ENCODE measurements at places on chromosomes 4 and X.

DNA sequence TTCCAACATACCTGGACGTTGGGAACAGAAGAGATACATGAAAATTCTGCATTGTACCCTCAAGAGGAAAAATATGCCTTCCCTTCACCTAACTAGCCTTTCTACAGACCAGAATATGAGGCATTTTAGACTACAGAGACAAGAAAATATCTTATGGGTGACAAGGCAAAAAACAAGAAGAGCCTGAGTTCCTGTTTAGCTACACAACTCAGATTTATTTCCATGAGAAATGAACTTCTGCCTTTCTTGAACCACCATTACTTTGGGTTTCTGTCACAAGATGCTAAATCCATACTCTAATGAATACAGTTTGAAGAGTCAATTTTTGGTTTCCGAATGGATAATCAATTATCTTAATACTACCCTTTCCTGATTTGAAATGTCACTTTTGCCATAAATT, 18.7 kb downstream of the RCHY1 start:
- peak; percentile 38 for DNase-seq

DNA sequence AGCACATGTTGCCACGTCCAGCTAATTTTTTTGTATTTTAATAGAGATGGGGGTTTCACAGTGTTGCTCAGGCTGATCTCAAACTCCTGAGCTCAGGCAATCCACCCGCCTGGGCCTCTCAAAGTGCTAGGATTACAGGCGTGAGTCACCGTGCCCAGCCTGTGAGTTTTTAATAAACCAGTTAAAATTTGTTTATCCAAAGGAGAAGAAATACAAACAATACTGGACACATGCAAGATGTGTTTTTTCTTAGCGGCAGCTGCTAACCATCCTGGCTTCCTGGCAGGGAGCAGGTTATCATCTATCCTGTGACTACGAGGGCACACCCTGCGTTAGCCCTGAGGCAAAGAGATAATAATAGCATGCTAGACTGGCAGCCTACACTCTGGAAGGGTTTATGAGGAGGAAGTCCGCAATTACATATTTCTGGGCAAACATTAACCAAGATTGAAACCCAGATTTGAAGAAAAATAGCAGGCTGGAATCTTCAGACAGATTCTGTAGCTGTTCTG, 191.4 kb downstream of the SPRY1 start:
- DNase-seq, result no peak

DNA sequence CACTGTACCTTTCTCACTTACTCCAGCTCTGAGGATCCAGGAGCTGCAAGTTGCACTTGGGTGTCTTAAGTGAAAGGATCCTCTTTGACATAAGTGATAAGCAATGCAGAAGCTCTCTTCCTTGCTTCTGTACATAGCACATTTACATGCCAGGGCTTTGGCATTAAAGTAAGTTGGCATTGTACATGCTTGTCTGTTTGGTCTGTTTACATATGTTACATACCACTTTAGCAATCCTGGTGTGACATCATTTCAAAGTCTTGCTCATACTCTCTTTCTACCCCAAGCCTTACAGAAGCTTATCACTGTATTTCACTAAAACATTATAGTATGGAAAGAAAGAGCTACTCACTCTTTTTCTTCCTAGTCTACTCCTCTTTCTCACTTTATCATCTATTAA, 2548.3 kb downstream of the ARAP2 start:
- peak; percentile 22 for DNase-seq

DNA sequence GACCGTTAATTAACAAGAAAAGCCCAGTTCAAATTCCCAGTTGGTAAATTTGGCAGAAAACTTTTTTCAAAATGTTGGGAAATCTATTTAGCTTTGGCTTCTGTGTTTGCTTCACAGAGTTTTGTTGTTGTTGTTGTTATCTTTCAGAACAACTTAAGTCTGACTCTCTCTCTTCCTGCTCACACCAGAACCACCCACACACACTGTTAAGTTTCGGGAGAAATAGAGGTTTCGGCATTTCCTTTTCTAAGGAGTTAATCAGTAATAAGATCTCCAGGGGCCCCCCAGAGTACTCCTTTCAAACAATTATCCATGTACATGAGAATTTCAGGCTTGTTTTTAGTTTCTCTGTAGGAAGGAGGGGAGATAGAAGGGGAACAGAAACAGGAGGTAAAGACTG, 106.2 kb upstream of the PTCHD1 start:
- no peak for DNase-seq

DNA sequence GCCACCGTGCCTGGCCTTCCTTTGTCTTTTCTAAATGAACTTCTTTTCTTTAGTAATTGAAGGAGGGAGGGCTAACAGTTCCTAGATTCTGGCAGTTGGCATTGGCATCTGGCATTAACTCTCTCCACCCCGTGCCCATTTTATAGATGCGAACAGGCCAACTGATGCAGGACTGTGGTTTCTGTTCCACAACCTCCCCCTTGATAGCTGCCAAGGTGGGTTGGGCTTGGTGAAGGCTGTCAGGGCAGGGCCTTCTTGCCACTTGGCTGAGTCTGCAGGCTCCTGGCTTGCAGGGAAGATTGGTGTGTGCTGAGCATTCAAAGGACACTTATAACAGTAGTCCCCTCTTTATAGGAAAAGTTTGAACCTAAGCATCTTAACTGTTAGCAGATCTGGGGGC, 4.3 kb downstream of the SOWAHD start:
- DNase-seq, result no peak
